Dermis blood vessel endothelial cell (primary cell): ENCODE measurements at places on chromosomes 7 and 10. TPM values are rescaled to one million over a fixed set of nuclear protein-coding genes. Genes with fewer than 3 reads are reported as not detected.

DNA sequence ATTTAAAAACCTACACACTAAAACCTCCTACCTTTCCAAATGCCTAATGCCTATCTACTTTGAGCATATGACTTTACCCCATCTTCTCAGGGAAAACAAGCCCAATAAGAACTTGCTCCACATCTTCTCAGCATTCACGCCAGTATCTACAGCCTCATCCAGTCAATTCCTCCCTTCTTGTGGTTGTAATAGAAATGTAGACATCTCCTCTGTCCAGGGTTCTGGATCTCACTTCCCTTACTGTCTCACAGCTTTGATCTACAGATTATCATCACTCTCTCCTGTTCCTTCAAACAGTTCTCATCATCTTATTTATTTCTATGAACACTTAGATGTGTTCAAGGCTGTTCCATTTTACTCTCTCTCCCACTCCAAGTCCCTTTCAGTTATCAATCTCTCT lies 70.4 kb upstream of the NOBOX start:
- DNase-seq = no peak

DNA sequence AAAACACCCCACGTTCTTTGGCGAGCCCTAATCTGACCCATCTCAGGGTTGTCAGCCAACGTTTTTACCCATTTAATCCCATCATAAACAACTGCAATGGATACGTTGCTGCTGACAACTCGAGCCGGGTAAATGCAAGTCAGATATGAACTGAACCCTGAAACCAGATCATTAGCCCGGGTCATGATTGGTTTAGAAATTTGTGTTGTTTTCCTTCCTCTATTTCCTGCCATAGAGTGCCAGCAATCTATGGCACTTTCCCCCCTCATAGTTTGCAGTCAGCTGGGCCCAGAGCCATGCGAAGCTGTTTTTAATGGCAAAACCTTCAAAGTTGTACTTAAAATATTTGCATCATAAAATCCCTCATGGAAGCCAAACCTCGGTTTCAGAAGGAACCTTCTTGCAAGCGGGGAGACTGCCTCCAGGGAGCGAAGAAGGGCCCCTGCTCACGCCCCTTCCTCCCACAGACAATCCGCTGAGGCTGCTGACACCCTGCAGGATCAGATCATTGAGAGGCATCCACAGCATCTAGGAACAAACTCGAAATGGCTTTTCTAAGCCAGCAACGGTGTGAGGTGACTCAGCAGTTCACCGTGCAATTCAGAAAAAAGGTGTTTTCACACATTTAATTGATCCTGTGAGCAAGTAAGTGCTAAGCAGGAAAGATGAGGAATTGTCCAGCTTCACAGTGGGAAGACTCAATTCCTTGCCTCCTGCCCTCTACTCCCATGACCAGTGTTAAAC lies 710.1 kb downstream of the PARD3 start:
- peak; percentile 20 for DNase-seq

NXPH1 gene
- not detected in 2 replicates for total RNA-seq

GRCh38 chr7:75771224-75771623 lies 787 bp downstream of the CCL26 start:
- DNase-seq = no peak

GRCh38 chr10:23657677-23658076 lies 218.8 kb downstream of the OTUD1 start:
- DNase-seq = no peak

ZNF777 gene
- 4.9 and 8.5 TPM in 2 replicates for total RNA-seq

DNA sequence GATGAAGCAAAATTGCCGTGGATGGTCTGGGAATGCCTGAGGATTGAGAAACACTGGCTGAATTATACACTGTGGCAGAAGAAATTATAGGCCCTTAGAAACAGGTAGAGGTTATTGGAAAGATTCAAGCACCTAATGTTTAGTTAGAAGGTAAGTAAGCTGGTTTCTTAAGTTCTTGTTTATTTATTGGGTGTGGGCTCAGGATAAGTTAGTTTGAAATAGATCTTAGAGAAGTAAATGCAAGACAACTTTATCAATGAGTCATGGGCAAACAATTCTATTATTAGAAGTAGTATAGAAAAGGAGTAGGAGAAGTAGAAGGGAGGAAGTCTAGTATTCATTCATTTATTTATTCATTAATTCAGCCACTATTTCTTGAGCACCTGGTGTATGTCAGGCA lies 96.5 kb downstream of the KAT6B start:
- DNase-seq = no peak

DNA sequence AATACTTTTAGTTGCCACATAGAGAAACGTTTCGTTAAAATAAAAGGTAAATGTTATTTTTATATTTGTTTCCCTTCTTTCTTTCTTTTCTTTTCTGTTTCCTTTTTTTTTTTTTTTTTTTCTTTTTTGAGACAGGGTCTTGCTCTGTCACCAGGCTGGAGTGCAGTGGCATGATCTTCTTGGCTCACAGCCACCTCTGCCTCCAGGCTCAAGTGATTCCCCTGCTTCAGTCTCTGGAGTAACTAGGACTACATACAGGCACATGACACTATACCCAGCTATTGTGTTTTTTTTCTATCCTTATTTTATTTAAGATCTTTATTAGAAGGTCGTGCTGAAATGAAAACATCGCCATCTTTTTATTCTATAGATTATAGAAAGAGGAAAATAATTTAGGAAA lies 661.8 kb upstream of the MBL2 start:
- no peak for DNase-seq

DNA sequence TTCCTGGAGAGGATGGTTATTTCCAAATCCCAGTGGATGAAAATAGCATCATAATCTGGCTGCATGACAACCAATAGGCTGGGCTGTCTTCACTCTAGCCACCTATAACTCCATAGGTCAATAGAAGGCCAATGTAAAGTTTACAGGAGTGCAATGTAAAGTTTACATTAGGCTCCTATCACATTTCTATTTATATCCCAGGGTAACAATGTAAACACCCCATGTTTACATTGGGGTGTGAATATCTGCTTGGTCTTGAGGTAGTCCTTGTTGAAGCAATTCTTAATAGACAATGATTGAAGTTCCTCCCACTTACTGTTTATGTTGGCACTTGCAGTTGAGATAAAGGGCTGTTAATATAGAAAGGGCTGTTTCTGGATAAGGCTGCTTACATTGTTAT lies 21.5 kb downstream of the CH25H start:
- no peak for DNase-seq

DNA sequence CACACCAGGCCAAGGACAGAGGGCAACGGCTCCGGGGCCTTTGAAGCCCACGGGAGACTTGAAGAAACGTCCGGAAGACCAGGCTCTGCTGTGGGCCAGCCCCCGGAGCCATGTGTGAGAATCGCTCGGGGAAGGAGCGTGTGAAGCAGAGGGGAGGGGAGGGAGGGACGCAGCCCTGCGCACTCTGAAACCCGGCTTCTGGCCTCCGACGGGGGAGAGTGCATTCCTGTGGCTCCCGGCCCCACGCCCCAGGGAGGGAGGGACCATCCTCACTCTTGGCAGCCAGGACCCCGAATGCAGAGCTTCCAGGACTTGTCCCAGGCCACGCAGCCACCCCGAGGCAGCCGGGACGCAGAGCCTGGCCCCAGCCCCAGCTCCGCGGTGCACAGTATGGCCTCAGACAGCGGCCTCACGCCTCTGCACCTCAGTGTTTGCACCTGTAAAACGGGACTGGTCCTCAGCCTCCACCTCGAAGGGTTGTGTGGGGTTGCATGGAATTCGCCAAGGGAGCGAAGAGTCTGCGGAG lies 67.4 kb downstream of the PDGFA start:
- DNase-seq = no peak

ARMC3 gene
- not detected in 2 replicates for total RNA-seq

GRCh38 chr7:149459540-149460452 lies 1.1 kb downstream of the ZNF777 start:
- peak; percentile 45 for DNase-seq

- DNase-seq = peak; percentile 13
These were observed 2.3 kb downstream of the CCDC136 start for GRCh38 chr7:128794020-128794419.

DNA sequence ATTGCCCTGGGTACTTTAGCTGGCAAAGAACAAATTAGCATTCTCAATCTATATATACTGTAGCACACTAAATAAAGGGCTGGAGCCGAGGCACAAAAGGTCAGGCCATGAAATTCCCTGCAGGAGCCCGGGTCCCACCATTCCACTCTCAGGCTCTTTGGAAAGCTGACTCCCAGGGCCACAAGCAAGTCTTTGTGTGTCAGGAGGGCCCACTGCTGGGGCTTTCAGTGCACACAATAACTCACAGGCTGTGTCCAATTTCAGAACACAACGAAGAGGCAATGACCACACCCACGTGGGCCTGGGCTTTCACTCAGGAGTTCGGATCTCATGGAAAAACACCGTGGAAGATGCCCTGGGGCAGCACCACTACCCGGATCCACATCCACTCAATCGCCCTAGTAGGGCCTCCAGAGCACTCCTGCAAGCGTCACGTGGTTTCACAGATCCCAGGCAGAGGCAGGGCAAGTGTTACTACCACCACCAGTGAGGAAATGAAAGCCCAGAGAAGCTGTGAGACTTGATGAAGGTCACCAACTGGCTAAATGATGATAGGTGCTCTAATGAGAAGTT lies 60.3 kb downstream of the COBL start:
- peak; percentile 14 for DNase-seq

- DNase-seq = no peak
These were observed 296.1 kb upstream of the NEBL start for GRCh38 chr10:21193196-21193595.

DNA sequence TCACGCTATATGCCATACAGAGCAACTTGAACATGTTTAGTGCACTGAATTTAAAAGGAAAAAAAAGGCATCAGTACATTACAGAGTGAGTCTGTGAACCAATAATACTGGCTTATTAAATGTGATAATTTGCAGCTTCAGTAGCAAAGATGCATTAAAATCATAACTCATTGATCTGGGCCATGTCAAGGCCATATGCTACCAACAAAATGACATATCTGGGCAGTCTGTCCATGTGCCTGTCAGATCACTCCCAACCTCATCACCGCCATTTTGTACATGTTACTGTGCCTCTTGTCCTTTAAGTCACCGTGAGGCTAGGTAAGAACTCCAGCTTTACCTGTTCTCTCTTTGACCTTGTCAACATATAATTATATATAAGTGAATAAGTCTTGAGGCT lies 307.4 kb upstream of the LRGUK start:
- no peak for DNase-seq

- no peak for DNase-seq
These were observed 40.3 kb downstream of the DOCK1 start for GRCh38 chr10:126945351-126946030.

NCF1 gene
- total RNA-seq = not detected in 2 replicates

DNA sequence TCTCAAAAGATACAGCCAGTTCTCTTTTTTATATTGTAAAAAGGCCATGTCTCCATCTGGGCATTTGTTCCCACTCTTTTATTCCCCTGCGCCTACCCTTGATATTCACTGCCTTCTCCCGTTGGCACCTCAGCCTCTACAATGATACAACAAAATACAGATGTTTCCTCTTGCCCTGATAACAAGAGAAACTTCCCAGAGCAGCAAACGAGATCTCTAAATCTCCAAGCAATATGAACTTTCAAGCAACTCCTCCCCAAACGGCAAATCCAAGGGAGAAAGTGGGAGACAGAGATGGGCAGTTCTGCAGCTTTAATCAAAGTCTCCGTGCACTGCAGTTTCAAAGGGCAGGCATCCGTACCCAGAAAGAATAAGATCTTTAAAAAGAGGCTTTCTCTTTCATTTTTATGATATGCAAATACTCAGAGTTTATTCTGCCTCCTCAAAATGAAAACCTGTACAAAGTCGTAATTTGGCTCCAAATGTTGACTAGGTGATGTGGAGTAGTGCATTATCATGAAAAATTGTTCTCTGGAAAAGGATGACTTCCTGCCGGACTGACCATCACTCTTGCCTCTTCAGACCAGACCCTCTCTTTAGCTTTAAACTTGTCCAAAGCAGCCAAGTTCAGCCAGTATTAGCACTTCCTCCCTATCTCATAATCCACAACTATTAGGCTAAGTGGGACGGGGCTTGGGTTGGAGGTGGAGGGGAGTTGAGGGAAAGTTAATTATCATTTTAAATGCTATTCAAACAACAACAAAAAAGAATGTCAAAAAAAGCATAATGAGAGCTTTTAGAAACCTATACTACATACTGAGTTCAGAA lies 682 bp downstream of the HGF start:
- peak; percentile 69 for DNase-seq

ZKSCAN1 gene
- 42.6 and 50.9 TPM in 2 replicates for total RNA-seq

GRCh38 chr7:130385600-130386066 lies 5.3 kb downstream of the CPA1 start:
- no peak for DNase-seq

GRCh38 chr10:131905603-131906268 lies 4.9 kb downstream of the PPP2R2D start:
- DNase-seq = no peak

DNA sequence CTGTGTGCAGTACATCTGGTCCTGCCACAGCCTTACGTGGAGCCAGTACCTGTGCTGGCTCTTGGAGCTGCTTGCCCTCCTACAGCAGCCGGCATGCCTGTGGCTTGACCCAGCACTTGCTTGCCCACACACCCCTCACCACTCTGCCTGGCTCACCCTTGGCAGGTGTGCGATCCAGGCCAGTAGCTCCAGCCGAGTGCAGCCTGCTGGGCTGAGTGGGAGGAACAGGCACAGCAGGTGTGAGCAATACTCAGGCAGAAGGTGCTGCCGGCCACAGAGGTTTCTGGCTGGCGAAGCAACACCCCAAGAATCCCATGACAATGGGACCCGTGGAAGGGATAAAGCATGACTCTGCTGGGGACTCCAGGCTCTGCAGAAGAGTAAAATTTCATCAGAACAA lies 173.5 kb upstream of the ADCY1 start:
- DNase-seq = no peak

GRCh38 chr7:46233585-46234329 lies 312.7 kb upstream of the IGFBP3 start:
- DNase-seq = no peak

DNA sequence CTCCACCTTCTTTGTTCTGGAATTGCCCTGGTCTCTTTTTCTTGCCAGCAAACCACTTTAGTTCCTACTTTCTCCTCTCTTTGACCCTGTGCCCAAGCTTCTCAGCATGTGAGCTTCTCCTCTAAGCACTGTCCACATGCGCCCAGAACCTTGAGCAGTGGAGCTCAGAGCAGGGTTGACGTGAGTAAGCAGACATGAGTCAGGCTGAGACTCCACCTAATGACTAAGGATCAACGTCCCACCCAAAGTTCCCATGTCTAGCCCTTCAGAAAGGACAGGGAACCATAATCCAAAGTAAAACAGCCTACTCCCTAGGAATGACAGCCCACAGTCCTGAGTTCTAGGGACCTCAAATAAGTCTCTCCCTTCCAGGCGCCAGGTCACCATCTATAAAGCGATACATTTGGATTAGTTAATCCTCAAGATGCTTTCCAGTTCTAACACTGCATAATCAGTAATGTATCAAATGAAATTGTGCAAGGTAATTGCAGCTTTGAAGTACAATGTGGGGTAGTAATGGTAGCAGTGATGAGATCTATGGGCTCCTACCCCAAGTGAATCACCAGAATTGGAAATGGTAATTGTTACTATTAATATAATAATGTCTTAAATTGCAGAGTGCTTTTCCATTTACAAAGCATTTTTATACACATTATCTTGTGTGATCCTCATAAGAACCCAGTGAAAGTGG lies 44.5 kb downstream of the KCNMA1 start:
- DNase-seq = no peak
